GM18507 (cell line): ENCODE measurements at places on chromosomes 3 and 15.

GRCh38 chr15:65595960-65596359 is 15.0 kb downstream of the INTS14 start:
- DNase-seq = no peak

- DNase-seq = no peak
Measured at GRCh38 chr3:136932978-136933772, 24.6 kb upstream of the IL20RB start.

DNA sequence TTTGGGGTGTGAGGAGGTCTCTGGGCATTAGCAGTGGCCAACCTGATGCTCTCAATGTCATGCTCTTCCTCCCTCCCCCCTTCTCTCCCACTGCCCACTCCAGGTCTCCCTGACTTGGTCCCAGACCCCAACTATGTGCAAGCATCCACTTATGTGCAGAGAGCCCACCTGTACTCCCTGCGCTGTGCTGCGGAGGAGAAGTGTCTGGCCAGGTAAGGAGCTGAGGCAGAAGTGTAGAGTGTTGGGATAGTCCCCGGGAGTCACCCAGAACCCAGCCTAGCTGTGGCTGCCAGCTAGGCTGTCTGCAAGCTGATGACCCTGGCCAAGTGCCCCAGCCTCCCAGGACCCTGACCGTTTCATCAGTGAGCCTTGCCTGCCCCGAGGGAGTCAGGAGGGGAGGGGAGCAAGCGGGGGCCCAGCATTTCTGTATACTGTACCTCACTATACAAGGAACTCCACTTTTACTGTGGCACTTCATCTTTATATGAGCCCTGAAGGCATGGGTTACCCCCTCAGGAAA is 16.5 kb downstream of the LOXL1 start:
- DNase-seq = no peak

- no peak for DNase-seq
Measured at GRCh38 chr15:33150971-33151370, 43.5 kb downstream of the FMN1 start.

GRCh38 chr3:84165328-84165727 is 793.5 kb upstream of the CADM2 start:
- no peak for DNase-seq

DNA sequence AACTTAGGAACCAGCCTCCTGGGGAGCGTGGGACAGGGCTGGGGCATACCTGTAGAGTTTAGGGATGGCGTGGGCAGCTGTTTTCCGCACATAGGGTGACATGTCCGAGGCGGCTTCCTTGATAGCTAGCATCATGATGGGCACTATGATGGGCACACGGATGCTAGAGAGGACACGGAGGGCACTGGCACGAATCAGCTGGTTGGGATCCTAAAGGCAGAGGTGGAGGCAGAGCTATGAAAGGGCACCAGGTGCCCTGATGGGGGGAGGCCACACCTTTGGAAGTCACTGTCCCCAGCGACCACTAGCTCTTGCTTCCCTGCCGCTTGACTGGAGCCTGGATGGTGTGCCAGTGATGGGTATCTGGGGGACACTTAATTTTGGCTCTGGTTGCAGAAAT is 28.3 kb downstream of the AP3B2 start:
- DNase-seq = no peak

GRCh38 chr3:165466856-165467255 is 270.7 kb upstream of the SLITRK3 start:
- no peak for DNase-seq

DNA sequence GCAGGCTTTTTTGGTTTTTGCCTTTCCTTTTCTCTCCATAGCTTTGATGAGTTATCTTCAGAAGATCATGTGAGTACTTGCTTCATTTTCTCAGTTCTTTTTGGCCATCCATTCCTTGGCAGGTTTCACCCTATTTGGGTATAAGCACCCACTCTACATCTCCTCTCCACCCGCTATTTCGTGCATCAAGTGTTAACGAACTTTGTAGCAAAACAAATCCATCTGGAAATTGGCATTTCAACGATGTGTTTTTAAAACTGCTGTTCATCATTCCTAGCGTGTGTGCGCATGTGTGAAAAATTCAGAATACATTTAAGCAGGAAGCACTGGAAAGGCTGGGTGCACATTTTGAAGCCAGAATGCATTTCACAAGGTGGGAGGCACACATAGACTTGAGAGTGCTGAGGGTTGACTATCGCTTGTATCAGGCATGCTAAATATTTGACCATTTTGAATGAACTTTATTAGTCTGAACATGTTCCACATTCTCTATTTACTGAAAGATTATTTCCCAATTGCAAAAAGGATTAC is 89.7 kb upstream of the FHIT start:
- no peak for DNase-seq

DNA sequence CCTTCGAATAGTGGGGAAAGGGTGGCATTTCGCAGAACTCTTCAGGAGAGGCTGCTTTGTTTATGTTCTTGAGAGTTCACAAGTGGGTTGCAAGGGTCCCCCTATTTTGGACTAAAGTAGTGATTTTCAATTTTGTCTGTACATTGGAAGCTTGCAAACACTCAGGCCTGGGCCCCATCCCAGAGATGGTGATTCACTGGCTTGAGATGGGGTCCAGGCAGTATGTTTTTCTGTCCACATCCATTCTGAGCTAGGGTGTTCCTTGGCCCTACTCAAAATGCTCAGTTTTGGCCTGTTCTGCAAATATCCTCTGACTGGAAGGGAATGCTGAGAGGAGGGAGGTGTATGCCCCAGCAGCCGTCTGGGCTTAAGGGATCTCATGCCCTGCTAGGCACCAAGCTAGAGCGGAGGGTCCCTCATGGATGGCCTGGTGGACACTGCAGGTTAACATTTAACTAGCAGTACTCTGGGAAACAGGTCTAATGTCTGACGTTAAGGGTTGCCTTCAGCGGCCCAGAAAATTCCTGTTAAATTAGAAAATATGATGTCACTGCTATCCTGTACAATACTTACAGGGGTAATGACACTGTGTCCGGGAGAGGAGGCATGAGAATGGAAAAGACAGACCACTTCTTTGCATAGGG is 181.4 kb downstream of the OPA1 start:
- no peak for DNase-seq

DNA sequence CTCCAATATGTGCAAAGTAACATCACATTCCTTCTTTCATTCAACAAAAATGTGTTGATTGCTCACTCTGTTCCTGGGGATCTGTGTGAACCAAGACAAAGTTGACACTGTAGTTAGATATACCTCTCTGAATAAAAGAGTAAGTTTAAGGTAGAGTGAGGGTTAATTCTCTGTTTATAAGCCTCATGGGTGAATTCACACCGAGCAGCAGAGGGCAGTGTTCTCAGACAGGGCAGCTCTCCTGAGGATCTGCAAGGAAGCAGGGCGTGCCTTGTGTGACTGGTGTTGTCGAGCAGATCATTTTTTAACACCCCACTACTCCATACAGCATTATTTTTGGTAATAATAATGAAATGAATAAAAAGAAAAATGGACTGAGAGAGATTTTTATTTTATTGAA is 34.4 kb downstream of the PAQR9 start:
- DNase-seq = no peak

DNA sequence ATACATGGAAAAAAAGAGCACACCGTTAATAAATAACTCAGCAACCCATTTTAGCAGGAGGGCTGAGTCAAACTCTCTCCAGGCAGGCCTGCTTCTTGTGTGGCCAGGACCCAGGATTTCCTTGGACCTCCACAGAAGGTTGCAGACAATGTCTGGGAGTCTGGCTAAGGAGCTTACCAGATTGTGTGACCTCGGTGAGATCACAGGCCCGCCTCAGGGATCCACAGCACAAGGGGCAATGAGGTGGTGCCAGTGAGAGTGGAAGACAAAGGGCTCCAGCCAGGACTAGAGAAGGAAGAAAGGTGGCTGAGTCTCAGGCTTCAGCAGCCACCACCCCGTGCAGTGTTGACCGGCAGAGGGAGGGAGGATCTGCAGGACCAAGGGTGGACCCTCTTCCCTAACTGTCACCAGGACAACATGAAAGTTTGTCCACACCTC is 32.2 kb upstream of the SEC22A start:
- no peak for DNase-seq

- no peak for DNase-seq
Measured at GRCh38 chr3:150221904-150222523, 186.1 kb upstream of the TSC22D2 start.

GRCh38 chr3:27342267-27342666 is 26.9 kb downstream of the NEK10 start:
- DNase-seq = no peak
